Neural progenitor cell (in vitro differentiated cells): ENCODE measurements at places on chromosomes 1 and 21.

DNA sequence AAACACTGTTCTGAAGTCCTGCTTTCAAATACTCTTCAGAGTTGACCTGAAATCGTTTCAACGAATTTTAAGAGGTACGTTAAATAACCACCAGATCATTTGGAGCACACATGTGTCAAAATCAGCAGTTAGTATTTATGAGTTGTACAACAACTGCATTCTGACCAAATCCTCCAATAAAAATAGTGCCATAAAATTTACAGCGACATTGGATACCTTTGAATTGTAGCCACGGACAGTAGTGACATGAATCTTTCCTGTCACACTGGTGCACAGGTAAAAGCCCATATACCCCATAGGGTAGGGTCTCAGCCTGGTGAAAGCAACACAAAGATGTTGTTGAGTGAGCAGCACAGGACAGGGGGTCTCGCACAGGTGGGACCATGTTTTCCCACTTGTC is 121.5 kb downstream of the CLIC6 start:
- no peak for DNase-seq

DNA sequence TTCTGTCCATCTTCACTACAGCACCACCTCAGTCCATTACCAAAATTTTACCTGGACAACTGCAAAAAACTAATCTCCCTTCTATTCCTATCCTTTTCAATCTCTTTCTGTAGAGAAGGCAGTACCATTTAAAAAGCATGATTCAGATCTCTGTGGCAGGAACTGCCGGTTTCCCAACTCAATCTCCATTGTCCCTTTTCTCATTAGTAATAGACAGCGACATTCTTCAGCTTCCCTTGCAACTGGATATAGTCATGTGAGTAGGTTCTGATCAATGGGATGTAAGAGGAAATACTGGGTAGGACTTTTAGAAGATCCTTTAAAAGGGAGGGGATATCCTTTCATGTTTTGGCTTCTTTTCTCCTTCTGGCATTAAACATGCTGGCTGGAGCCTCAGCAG is 74.9 kb downstream of the ADCY10 start:
- DNase-seq, result no peak

DNA sequence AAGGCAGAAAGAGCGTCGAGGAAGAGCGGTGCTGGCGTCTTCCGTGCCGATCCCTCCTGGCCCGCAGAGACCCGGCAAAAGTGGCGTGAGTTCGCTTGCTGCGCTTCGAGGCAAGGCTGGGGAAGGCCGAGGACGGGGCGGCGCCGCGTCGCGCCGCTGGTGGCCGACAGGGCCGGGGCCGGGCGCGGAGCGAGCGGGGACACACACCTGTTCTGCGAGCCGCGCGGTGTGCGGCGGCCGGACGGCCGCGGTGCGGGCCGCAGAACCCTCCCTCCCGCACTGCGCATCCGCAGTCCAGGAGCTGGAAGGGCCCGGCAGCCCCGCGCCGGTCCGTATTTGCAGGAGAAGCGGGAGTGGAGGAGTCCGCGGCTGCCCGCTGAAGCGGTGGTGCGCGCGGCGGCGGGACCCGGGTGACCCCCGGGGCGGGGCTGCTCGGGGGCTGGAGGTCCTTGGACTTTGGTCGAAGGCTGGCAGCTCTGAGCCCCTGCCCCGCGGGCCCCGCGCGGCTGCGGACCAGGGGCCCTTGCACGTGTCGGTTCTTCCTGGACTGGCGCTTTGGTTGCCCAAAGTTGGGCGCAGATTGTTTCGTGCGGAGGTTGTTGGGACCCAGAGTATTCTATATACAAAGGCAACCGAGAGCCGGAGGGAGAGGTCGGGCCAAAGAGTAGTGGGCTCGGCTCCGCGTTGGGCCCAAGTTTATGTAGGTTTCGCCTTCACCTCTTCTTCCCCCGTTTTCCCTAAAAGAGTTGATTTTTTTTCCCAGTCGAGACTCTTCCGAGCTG is 2.6 kb downstream of the RNF220 start:
- DNase-seq, result peak; percentile 70

DNA sequence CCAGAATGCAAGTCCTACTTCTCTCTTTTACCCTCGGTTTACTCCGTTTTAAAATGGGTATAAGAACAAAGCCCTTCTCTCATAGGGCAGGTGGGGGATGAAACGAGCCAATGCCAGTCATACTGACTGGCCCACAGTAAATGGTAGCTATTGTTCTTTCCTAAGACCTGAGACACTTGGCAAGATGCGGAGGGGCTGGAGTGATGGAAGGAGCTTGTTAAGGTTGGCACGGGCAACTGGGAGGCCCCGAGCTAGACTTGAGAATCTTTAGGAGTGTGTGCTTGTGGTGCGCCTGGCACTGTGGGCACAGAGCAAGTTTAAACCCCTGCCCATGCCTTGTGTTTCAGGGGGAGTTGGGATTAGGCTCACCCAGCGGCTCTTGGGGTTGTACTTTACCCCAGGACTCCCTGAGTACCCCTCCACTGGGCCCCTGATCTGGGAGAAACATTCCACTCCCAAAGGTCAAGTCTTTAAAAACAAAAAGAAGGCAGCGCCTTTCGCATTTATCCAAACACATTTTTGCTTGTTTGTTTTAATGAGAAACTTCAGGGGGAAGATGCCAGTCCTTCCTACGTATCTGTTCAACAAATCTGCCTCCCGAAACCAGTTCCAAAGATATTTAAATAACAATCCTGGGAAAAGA is 240.6 kb upstream of the TMEM51 start:
- no peak for DNase-seq

GRCh38 chr1:56630786-56631185 is 14.3 kb upstream of the PRKAA2 start:
- no peak for DNase-seq

DNA sequence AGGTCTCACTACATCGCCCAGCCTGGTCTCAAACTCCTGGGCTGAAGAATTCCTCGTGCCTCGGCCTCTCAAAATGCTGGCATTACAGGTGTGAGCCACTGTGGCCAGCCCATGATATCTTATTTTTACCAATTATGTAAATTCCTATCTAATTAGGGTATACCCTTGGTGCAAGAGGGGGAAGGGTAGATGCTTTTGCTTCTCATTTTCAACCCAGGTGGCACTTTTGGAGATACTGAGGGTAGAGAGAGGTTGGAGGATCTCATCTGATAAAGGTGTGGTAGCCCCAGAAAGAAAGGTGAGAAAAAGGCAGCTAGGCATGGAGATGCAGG is 17.4 kb downstream of the ENSA start:
- DNase-seq, result no peak

GRCh38 chr1:59045137-59045536 is 251.8 kb upstream of the FGGY start:
- DNase-seq, result no peak

DNA sequence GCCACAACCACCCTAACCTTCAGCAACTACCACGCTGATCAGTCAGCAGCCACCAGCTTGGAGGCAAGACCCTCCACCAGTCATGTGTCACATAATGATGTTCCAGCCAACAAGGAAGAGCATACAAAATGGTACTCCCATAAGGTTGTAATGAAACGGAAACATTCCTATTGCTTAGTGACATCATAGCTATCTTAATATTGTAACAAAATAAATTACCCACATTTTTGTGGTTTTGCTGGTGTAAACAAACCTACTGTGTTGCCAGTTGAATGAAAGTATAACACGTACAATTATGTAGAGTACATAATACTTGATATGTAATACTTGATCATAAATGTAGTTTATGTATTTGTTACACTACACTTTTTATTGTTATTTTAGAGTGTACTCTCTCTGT is 1363.2 kb upstream of the ADGRL4 start:
- DNase-seq, result no peak

- no peak for DNase-seq
Observed at GRCh38 chr1:100902365-100902764, 6.5 kb downstream of the SLC30A7 start.

DNA sequence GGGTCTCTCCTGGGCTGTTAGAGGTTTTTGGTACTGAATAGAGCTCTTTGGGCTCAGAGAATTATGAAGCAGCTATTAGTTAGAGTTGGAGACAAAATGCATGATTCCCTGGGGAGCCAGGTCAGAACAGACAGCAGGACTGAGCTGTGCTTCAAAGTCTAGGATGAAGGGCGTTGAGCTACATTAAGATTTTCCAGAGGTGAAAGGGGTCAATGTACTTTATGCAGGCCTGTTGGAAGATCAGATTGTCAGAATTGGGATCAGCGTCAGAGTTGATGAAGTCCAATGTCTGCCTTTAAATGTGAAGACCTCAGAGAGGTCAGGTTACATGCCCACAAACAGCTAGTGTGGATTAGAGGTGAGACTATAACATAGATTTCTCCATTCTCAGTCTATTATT is 53.8 kb downstream of the RGS5 start:
- DNase-seq, result no peak

DNA sequence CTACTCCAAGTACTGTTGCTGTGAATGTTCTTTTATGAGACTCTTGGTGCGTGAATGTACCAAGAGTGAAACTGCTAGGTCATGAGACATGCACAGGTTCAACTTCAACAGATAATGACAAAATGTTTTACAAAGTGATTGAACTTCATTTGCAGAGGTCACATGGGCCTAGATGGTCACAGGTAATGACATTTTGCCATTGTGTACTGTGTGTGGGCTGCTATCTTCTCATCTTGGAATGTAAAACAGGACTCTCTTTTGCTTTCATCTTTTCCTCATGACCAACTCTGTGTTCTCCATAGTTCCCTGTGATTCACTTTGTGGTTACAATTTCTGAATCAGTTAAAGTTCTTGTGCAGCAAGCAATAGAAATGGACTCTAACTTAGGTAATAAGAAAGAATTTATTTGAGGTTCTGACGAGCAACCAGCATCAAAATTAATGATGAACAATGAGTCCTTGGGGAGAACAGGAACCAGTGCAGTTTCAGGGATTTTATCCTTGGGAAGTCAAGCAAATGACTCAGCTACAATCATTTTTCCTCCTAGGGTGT is 16.2 kb upstream of the TSNAX start:
- no peak for DNase-seq

DNA sequence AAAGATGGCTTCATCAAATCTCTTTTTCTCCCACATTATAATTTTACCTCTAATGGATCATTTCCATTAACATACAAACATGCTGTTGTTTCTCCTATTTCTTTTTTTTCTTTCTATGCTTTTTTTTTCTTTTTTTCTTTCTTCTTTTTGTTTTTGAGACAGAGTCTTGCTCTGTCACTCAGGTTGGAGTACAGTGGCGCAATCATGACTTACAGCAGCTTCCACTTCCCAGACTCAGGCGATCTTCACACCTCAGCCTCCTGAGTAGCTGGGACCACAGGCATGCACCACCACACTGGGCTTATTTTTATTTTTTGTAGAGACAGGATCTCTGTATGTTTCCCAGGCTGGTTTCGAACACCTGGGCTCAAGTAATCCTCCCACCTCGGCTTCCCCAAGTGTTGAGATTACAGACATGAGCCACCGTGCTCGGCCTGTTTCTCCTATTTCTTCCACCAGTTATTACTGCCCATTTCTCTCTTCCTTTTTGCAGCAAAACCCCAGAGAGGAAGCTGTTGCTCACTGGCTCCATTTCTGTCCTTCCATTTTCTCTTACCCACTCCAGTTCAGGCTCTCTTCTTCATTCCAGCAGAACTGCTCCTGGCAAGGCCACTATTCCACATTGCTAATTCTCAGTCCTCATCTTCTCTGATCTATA is 32.1 kb upstream of the OPRD1 start:
- DNase-seq, result no peak

DNA sequence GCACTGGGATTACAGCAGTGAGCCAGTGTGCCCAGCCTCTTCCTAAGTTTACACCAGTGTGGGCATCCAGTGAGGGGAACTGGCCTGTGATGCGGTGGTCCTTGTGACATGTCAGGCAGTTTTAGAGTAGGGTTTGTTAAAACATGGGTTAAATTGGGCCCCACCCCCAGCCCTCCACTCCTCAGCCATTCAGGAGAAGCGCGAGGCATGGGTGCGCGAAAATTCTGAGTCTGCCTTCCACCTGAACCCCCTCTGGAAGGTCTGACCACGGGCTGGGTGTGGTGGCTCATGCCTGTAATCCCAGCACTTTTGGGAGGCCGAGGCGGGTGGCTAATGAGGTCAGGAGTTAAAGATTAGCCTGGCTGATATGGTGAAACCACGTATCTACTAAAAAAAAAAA is 51.7 kb downstream of the SKI start:
- no peak for DNase-seq

DNA sequence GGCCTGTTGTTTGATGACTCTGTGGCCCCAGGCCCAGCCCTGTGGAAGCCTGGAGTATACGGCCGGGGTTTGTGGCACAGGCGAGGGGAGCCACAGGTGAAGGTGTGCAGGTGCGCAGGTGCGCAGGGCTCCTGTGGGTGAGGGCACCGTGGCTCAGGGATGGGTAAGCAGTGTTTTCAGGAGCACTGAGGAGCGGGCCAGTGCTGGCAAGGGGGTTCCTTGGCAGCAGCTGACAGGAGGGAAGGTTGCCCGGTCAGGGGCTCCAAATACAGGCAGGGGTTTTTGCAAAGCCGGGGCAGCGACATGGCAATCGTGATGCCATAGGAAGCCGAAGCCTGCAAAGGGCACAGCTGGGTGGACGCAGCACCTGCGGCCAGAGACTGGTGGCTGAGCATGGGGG is 20.7 kb downstream of the AGPAT3 start:
- DNase-seq, result no peak

GRCh38 chr1:54294887-54295286 is 94.9 kb downstream of the MRPL37 start:
- DNase-seq, result no peak

- no peak for DNase-seq
Observed at GRCh38 chr1:229948438-229948837, 118.6 kb upstream of the GALNT2 start.

DNA sequence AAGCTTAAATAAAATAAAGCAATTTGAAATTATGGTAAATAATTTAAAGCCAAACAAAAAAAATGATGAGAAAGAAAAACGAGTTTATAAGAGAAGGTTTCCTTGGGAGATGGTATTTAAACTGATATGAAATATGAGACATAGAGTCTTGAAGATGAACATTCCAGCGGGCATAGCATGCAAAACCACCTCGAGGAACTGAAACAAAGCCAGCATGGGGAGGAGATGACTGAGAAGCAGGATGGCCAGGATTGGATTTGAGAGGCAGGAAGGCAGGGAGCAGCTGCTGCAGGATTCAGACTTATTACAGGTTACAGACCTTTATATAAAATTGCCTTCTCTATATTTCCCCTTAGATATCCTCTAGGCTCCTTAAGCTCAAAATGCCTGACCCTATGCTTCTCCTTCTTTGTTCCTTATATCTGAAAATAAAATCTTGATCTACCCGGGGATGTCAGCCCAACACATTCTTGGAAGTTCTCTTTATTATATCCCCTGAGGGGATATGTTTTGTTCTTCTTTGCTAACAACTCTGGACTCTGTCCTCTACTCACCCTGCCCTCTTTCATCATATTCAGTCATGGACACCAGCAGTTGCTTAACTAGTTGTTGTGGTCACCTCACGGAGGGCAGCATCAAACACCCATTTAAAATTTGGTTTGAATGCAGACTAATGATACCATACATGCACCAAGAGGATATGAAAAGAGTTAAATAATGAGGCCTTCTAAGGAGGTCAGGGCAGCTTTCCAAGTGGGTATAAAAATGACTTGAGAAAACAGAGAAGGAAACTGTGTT is 719.1 kb upstream of the B3GALT2 start:
- no peak for DNase-seq
